KG1 (cell line): ENCODE measurements at places on chromosomes 13 and 19.

DNA sequence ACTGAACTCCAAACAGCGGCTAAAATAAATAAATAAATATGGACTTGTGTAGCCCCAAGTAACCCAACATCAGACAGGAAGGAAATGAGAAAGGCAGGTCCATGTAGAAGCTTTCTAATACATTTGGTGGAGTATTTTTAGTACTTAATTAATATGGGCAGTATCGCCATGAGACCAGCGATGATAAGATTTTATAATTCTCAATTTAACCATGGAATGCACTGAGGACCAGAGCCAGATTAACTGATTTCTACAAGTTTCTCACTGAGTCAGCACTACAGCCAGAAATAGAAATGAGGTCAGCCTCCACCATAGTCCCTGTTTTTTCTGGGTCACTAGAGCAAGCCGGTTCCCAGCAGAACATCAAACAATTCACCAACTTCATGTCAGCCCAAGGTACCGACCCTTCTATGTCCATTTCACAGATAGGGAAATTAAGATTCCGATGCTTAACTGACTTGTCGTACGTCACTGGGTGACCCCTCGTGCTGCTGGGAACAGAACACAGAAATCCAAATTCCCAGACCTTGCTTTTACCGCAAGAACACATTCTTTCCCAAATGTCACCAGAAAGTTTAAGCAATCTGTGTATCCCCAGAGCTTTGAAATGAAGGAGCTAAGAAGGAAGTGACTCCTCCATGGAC, 90.4 kb downstream of the COL4A1 start:
- DNase-seq: no peak

DNA sequence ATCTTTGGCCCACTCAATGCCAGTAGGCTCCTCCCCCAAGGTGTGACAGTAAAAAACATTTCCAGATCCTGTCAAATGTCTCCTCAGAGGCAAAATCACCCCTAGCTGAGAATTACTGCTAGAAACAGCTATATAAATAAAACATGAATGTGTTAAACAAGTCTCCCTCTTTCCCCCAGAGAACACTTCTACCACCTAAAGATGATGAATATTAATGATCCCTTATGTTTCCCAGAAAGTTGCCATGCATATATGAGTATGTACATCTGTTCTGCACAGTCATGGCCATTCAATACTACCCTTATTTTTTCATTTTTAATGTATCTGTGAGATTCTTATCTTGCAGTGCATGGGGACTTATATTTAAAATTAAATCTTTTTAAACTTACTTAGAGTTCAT, 230.0 kb downstream of the SHISA2 start:
- no peak for DNase-seq

DNA sequence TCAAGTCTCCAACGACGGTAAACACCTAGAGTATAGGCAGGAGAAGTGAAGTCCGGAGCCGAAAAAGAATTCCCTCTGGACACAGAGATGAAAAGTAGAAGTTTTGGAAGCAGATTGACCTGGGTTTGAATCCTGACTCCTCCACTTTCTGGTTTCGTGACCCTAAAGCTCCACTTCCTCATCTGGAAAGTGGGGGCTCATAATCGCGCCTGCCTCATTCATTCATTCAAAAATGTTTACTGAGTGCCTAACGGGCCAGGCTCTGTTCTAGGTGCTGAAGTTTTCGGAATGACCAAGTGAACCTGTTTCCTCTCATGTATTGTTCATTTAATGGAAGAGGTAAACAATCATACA, 7.1 kb upstream of the EML2 start:
- DNase-seq: no peak

DNA sequence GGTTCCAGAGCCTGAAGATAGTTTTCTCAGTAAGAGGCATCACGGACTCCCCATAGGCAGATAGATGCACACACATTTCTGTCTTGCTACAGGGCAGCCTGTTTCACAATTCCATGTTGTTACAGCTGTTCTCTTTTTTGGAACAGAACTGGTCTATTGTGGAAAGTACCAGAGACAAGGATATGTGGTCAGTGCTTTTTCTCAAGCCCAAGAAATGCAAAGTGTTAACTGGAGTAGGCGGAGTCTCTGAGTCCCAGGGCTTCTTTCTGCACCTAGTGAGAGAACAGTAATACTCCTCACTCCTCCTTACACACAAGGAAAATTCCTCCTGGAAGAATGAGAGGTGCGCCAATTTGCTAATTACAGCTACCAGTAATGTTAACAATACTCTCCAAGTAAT, 141.6 kb upstream of the ARGLU1 start:
- no peak for DNase-seq

- no peak for DNase-seq
Observed at GRCh38 chr19:38712161-38712748, 32.0 kb downstream of the CAPN12 start.

GRCh38 chr13:113216254-113217048, 7.0 kb downstream of the CUL4A start:
- no peak for DNase-seq

DNA sequence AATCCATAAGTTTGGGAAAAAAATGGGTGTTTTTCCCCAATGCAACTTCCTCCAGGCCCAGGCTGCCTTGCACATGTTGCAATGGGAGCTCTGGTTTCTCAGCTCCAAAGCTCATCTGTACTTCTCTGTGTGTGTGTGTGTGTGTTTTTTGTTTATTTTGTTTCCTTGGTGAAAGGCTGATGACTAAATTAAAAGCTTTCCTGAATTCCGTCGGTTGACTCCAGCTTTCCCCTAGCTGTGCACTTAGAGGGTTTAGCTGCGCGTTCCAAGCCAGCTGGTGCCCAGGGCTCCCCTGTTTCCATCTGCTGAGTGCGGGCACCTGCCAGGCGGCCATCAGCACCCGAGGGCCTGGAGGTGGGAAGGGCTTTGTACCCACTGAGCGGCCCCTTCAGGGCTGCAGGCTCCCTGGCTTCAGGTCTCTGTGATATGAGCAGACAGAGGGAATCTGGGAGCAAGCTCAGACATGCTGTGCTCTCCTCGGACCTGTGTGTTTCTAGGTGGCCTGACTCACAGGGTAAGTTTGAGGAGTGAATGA, 129.1 kb upstream of the SOX1 start:
- no peak for DNase-seq

- DNase-seq: no peak
Observed at GRCh38 chr19:30004403-30004802, 62.4 kb downstream of the URI1 start.

- no peak for DNase-seq
Observed at GRCh38 chr13:54928071-54928470, 1899.5 kb downstream of the OLFM4 start.

GRCh38 chr19:45119582-45119981, 26.6 kb downstream of the PPP1R37 start:
- no peak for DNase-seq
